ENCODE measurements at places on chromosomes 3 and 15.

- H3K27ac ChIP-seq = no peak overlapping the region
- no peaks in the 10 kb centered on the region for H3K36me3 ChIP-seq
- H3K4me1 ChIP-seq = peaks cover 12% of the 10 kb centered on the region
- no peak for DNase-seq
Measured at GRCh38 chr3:147299656-147300055, 106.7 kb downstream of the ZIC4 start.

DNA sequence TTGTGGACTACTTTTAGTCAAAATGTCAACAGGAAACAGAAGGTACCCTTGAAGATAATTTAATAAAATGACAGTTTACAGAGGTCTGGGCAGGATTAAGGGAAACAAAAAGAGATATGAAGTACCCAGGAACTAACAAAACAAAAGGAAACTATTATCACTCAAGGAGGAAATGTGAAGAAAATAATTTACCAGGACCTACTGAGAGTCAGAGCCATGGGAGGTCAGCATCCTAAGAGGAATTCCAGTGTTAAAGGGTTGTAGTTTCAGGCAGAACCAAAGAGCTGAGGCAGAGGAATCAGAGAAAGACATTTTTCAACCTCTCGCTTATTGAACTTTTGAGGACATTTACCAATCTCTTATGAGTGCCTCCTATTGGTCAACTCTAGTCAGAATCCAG lies 408.9 kb upstream of the CBLB start:
- H3K36me3 ChIP-seq = no peaks in the 10 kb centered on the region
- no peak overlapping the region for H3K4me3 ChIP-seq
- DNase-seq = no peak
- no peaks in the 10 kb centered on the region for H3K27me3 ChIP-seq

DNA sequence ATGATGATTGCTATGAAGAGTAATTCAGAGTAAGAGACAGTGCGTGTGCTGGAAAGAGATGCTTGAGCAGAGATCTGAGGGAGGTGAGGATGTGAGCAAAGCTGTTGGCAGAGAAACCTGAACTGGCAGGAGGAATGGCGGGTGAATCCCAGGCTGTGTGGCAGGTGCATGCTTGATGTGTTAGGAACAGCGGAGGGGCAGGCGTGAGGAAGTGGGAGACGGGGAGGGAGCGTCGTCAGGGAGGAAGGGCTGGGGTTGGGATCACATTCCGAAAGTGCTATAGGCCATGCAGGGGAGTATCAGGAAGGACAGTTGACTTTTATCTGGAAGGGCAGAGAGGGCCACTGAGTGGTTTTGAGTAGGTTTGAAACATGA lies 8.6 kb downstream of the GABRA5 start:
- no peak overlapping the region for H3K4me3 ChIP-seq
- H3K36me3 ChIP-seq = no peaks in the 10 kb centered on the region
- H3K27ac ChIP-seq = no peak overlapping the region
- H3K4me1 ChIP-seq = peaks cover 4% of the 10 kb centered on the region
- DNase-seq = no peak

DNA sequence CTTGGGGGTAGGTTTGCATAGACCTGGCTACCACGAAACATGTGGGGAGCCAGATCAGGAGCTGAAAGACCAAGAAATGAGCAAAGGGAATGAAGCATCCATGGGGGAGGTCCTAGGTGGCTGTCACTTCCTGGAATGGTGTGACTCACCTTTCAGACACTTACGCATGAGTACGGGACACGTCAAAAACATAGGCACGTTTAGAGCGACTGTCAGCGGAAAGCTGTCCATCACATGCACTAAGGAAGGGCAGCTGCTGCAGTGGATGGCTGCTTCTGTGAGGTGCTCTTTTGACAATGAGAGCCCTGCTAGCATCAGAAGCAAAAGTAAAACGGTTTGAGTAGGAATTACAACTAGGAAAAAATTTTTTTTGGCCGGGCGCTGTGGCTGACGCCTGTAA lies 244.6 kb upstream of the CCDC54 start:
- H3K4me1 ChIP-seq = peaks cover 4% of the 10 kb centered on the region
- no peaks in the 10 kb centered on the region for H3K27me3 ChIP-seq
- H3K27ac ChIP-seq = no peak overlapping the region
- no peak for DNase-seq
- H3K4me3 ChIP-seq = no peak overlapping the region
